CD4-positive, alpha-beta memory T cell (primary cell): ENCODE measurements at places on chromosomes 16 and 17. TPM values are rescaled to one million over a fixed set of nuclear protein-coding genes. Genes with fewer than 3 reads are reported as not detected.

GRCh38 chr17:10117581-10118001 is 80.8 kb downstream of the GAS7 start:
- no peak for DNase-seq

GRCh38 chr17:20282526-20283308 is 184.6 kb downstream of the LGALS9B start:
- no peak for DNase-seq

The CACNG4 gene
- total RNA-seq: not detected

GRCh38 chr17:5541610-5542202 is 42.6 kb downstream of the NLRP1 start:
- DNase-seq: no peak

The CES5A gene
- total RNA-seq: not detected

GRCh38 chr16:88316941-88317612 is 65.7 kb upstream of the ZNF469 start:
- DNase-seq: no peak
